ENCODE measurements at places on chromosomes 12 and 14.
A peak's percentile ranks its signal among the peaks of the same experiment; 100 is the strongest.

GRCh38 chr14:89767861-89768268, 186.7 kb downstream of the EFCAB11 start:
- peak; percentile 68 for DNase-seq

DNA sequence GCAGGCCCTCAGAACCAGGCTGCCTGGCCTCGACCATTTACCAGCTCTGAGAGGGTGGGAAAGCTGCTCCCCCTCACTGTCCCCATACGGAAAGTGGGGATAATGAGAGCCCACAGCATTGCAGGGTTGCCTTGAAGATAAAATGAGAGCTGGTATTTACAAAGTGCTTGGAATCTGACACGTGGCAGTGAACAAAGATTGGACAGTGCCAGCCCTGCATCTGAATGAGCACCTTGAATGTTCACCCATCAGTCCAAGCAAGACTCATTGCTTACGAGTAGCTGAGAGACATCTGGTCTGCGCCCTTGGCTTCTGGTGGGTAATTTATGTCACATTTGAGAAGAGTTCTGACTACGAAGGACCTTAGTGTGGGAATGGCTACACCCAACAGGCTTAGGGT, 67.5 kb downstream of the CLMN start:
- DNase-seq: no peak

DNA sequence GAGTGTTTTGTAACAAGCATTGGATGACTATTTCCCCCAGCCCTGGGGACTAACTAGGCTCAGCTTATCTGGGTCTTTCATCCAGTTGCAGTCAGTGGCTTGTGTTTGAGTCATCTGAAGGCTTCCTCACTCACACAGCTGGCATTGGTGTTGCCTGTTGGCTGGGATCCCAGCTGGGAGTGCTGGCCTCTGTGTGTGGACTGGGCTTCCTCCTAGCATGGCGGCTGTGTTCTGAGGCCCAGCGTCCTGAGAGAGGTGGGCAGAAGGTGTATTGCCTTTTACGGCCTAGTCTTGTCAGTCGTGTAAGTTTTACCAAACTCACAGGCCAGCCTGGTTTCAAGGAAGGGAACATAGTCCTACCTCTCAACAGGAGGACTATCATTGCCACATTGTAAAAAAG, 28.3 kb upstream of the PPP2R5C start:
- peak; percentile 52 for DNase-seq

- DNase-seq: no peak
Observed at GRCh38 chr12:53196486-53196885, 10.6 kb downstream of the ITGB7 start.

Data from islet precursor cell (in vitro differentiated cells).